ENCODE measurements at places on chromosomes 4 and X.
A peak's percentile ranks its signal among the peaks of the same experiment; 100 is the strongest.

DNA sequence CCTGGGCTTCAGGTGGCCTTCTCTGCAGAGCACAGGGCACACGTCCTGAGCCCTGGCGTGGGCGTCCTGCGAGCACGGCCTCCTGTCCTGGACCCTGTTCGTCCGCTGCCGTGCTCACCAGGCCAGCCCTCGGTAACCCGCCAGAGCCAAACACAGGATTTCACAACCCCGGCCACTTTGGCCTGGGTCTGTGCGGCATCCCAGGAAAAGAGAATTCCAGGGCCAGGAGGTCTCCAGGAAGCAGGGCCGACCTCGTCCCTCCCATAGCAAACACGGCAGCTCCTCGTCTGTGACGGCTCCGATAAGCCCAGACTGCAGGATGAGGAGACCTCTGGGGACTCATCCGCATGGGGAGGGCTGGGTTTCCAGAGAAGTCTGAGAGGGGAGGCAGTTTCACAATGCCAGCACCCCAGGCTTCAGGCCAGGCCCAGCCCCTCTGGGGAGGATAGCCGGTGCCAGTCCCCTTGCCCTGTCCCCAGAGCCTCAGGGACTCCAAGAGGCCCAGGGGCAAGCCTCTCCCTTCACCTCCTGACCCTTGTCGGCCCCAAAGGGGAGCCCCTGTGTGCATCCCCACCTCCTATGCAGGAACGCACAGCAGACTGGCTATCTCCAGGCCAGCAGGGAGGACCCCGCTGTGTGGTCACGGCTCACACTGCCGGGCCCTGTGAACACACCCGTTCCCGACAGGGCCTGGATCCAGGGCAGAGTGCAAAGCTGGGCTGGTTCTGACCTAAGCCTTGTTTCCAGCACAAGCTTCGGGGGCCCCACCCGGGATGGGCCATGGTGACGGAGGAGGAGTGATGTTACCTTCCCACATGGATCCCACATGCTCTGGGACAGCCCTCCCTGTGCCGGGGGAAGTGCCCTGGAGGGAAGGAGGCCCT lies 22.3 kb upstream of the HTRA3 start:
- no peak for DNase-seq

DNA sequence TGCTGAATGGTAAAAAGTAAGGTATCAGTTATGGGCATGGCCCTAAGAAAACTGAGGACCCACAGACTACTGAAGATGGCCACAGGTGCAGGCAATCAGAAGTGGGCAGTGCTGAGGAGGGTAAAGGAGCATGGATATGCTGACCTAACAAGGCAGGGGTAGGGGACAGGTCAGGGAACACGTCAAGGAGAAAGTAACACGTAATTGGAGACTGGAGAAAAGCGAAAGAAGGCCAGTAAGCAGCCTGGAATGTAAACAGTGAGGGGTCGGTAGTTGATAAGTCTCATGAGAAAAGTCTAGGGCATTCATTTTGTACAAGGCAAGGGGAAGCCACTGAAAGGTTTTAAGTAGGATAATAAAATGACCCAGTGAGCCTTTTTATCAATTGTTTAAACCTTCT lies 153.3 kb downstream of the PRDM5 start:
- DNase-seq = no peak

DNA sequence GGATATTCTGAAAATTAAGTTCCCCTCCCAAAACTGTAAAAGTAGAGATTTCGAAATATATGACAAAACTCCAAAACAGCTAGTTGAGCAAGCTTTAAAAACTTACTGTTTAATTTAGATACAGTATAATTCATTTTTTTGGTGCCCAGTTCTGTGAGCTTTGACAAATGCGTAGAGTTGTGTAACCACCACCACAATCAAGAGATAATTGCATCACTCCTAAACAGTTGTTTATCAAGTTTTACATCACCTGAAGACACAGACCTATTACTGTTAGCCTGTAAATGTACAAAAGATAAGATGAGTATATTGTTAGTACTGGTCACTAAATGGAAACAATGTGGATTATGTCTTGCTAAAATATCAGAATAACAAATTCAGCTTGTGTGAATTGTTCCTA lies 62.3 kb downstream of the ALG13 start:
- no peak for DNase-seq

- DNase-seq = no peak
Measured at GRCh38 chr4:118883861-118884260, 4.8 kb upstream of the SYNPO2 start.

DNA sequence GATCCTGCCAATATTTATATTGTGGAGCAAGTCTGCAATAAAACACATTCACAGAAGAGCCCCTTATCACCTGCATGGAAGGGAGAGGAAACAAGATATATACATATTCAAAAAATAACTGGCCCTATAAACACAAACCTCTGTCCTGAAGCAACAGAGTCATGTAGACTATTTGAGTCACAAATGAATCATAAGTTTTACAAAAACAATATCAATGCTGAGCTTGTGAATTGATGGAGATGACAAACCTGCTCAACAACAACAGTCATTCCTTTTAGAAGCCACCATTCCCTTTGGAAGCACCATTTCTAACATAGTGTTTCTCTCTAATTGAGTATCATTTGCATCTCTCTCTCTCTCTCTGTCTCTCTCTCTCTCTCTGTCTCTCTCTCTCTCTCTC lies 313.9 kb downstream of the MID1IP1 start:
- no peak for DNase-seq

DNA sequence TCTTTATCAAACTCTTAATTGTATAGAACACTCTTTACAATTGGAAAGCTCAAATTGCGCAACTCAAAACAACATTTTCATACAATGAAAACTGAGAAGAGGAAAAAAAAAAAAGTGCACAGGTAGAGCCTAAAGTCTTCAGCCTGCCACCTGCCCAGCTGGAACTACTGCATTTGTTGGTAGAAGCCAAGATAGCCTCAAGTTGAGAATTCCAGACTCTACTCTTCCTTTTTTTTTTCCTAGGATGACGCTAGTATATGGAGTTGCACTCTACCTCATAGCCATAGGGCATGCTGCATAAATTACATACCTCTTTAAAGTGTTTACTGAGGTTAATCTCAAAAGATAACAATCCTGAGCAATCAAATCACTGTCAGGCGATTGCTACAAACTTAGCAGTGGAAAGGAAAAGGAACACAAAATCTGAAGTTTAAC lies 13.6 kb downstream of the ABCG2 start:
- no peak for DNase-seq

GRCh38 chr4:89171176-89171805 lies 60.0 kb downstream of the TIGD2 start:
- DNase-seq = no peak

DNA sequence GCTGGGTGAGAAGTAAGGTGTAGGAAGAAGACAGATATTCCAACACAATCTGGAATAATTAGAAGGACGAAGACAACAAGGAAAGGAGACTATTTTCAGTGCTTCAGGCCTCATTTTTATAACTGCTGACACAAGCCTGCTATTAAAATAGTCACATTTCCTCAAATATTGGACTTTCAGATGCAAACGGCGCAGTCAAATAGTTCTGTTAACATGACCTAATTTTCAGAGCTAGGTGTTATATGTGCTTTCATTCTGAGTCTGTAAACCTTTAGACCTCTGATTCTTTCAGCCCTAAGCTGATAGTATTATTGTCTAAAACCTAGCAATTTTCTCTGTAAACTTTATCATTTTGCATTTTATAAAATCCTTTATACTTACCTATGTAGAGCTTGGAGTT lies 261.5 kb downstream of the IL1RAPL1 start:
- DNase-seq = no peak

- DNase-seq = no peak
Measured at GRCh38 chr4:37934609-37935008, 25.6 kb upstream of the PTTG2 start.

DNA sequence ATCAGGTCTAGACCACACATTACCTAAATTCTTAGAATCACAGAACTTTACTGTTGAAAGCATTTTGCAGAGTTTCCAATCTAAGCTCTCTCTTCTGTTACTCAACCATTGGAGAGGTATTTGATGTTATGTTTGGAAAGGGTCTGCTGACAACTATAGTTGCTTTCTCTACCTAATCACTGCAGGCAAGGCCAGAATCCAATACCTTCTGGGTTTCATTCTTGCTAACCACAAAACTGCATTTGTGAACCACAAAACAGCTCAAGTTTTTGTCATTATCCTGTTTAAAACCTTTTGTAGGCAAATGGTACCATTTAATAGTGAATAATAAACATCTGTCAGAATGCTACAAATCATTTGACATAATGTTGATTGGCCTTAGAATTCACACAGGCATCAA lies 380.1 kb downstream of the GASK1B start:
- no peak for DNase-seq

GRCh38 chr4:87211249-87211952 lies 9.0 kb downstream of the KLHL8 start:
- no peak for DNase-seq

DNA sequence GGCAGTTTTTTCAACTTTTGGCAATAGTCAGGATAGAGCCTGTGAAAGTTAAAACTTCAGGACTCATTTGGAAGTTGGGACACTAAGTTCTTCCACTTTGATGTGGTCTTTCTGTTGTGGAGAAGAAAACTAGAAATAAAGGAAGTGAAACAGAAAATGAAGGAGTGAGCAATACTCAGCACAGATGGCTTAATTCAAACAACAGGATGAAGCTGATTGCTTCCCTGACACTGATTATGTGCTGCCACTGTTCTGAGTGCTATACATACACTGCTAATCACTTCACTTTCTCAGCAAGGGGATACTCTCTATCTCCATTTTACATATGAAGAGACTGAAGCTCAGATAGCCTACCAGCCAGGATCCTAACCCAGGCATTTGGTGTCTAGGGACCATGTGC lies 235.1 kb upstream of the CPEB2 start:
- no peak for DNase-seq

- peak; percentile 34 for DNase-seq
Measured at GRCh38 chrX:18927558-18927957, 56.4 kb downstream of the PHKA2 start.

GRCh38 chr4:110660755-110661154 lies 37.9 kb upstream of the PITX2 start:
- no peak for DNase-seq

- DNase-seq = peak; percentile 10
Measured at GRCh38 chrX:153820601-153821000, 9.7 kb downstream of the PDZD4 start.

- DNase-seq = no peak
Measured at GRCh38 chr4:129738175-129738574, 642.2 kb downstream of the C4orf33 start.

DNA sequence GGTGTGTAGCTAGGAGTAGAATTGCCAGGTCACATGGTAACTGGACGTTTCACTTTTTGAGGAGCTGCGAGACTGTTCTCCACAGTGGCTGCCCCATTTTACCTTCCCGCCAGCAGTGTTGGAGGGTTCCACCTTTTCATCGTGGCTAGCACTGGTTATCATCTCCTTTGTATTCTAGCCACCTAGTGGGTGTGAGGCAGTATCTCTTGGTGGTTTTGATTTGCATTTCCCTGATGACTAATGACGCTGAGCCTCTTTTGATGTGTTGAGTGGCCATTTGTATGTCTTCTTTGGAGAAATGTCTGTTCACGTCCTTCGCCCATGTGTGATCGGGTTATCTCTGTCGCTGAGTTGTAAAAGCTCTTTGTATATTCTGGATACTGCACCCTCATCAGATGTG lies 10.6 kb downstream of the ABCD1 start:
- DNase-seq = no peak

DNA sequence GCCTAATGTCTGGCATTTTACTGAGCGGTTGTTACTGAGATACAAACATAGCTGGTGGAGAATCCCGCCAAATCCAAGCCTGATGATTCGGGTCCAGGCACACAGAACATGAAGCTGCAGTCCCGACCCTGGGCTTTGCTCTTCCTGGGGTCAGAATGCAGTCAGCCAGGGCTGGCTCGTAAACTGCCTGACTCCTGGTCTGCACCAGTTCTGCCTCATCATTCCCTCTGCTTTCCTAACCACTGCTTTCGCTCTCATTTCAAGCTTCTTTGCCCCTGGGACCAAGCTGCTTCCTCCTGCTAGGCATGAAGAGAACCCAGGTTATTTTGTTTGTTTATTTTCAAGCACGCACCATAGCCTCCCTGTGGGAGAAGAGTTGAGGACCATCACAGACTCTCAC lies 39.3 kb downstream of the GATB start:
- no peak for DNase-seq

- no peak for DNase-seq
Measured at GRCh38 chr4:138841343-138841742, 174.2 kb upstream of the NOCT start.

GRCh38 chr4:156949373-156949814 lies 22.2 kb downstream of the PDGFC start:
- DNase-seq = no peak

- no peak for DNase-seq
Measured at GRCh38 chr4:13642170-13642950, 14.8 kb upstream of the BOD1L1 start.

DNA sequence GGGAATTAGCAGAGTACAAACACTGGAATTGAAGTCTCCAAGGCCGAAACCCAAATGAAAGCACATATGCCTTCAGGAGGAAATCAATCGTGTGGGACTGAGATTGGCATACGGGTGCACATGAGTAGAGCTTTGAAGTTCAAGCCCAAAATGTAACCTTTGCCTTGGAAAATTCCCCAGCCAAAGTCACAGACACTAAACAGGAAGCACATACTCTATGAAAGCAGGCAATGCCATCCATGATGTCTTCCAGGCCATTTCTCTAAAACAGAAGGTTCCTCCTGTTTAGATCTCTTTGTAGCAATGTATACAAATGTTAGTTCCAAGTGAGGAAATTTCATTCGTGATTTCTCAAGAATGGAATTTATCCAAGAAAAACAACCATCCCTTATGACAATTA lies 162.5 kb downstream of the COL4A6 start:
- DNase-seq = no peak

DNA sequence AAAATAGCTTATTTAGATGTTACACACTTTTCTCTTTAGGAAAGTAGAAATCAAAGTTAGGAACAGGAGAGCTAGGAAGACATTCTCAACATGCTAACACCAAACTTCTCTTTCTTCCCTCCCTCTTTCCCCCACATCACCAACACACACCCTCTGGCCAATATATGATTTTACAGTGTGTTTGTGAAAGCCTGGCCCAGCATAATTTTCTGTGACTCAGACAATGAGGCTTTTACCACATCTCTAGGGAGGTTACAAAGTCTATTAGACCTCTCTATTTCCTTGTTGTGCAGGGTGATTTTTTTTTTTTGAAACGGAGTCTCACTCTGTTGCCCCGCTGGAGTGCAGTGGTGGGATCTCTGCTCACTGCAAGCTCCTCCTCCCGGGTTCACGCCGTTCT lies 189.9 kb downstream of the AASDH start:
- no peak for DNase-seq

GRCh38 chrX:123236859-123237258 lies 52.8 kb downstream of the GRIA3 start:
- no peak for DNase-seq
